ENCODE measurements at places on chromosomes 2 and 18. TPM values are rescaled to one million over a fixed set of nuclear protein-coding genes. Genes with fewer than 3 reads are reported as not detected.

Gene FSHR
- not detected for total RNA-seq

- H3K36me3 ChIP-seq, result no peaks in the 10 kb centered on the region
- no peaks in the 10 kb centered on the region for H3K4me1 ChIP-seq
- H3K27me3 ChIP-seq, result no peaks in the 10 kb centered on the region
- H3K27ac ChIP-seq, result no peak overlapping the region
- no peak for DNase-seq
Observed at GRCh38 chr2:84858937-84859336, 21.9 kb downstream of the TRABD2A start.

DNA sequence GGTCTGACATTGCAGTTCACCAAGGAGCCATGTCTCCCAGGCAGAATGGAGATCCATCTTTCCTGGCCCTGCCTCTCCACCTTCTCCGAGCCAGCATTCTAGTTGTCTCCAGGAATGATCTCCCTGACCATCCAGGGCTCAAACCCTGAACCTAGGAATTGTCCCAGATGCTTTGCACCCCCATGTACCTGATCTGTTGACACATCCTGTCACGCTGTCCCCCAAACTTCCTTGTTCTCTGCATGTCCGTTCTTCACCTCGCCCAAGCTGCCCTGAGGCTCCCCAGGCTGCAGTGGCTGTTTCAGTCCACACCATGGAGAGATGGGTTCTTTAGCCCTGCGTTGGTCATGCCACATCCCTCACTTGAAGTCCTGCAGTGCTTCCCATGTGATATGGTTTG lies 7.0 kb upstream of the MBP start:
- no peak overlapping the region for H3K27ac ChIP-seq
- no peak overlapping the region for H3K4me3 ChIP-seq
- no peaks in the 10 kb centered on the region for H3K27me3 ChIP-seq
- peaks cover 9% of the 10 kb centered on the region for H3K4me1 ChIP-seq
- DNase-seq, result no peak
- no peaks in the 10 kb centered on the region for H3K36me3 ChIP-seq

DNA sequence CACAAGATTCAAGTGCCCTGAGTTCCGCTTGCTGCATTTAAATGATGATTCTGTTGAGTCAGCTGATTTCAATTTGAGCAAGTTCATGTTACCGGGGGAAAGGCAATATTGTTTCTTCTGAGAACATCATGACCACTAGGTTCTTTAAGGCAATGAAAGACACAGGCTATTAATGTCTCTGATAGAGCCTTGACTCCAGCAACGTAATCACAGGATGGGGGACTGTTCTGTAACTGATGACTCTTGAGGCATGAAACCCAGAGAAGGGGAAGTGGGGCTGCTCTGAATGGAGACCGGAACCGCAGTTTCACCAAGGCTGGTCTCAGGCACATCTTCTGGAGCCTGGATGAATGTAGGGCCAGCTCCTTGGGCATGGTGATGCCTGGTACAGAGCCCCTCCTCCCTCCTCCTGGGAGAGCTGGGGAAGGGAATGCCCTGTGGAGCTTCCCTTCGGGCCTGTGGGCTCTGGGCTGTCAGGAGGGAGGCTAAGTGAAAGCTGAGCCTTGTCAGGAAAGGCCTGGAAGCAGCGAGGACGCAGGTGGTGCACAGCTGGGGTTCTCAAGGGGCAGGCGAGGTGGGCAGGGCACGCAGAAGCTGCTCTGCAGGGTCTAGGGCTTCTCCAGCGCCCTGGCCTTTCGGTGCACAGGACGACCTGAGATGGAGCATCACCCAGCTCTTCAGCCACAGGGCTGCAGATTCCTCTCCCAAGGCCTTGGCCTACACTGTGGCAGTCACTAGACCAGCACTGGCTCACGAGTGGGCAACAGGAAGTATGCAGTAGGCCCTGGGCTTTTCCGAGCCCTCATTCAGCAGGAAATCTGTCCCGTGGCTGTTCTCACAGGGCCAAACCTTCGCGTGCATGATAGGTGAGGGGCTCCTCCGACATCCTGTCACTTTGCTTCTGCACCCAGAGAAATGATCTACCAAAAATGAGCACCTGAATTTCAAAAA lies 36.6 kb upstream of the PRLH start:
- H3K36me3 ChIP-seq, result no peaks in the 10 kb centered on the region
- H3K4me3 ChIP-seq, result no peak overlapping the region
- no peak overlapping the region for H3K27ac ChIP-seq
- H3K4me1 ChIP-seq, result peaks cover 10% of the 10 kb centered on the region
- peak; percentile 52 for DNase-seq
- H3K27me3 ChIP-seq, result no peaks in the 10 kb centered on the region

DNA sequence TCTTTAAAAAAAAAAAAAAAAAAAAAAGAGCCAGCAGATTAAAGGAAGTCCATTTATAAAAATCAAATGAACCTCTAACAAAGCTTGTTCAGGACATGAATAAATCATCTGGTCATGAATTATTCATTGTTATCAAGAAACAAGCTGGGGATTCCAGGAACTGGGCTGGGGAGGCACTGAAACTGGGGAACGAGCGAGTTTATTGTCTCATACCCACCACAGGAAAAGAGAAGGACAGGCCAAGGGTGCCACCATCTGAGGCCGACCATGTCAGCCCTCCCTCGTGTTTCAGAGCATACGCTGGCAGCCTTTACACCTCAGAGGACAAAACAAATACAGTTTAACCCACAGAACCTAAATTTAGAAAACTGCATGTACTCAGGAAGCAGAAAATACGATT lies 164.2 kb downstream of the VWC2L start:
- H3K27ac ChIP-seq, result no peak overlapping the region
- no peaks in the 10 kb centered on the region for H3K36me3 ChIP-seq
- no peaks in the 10 kb centered on the region for H3K27me3 ChIP-seq
- H3K4me1 ChIP-seq, result no peaks in the 10 kb centered on the region
- H3K4me3 ChIP-seq, result no peak overlapping the region

DNA sequence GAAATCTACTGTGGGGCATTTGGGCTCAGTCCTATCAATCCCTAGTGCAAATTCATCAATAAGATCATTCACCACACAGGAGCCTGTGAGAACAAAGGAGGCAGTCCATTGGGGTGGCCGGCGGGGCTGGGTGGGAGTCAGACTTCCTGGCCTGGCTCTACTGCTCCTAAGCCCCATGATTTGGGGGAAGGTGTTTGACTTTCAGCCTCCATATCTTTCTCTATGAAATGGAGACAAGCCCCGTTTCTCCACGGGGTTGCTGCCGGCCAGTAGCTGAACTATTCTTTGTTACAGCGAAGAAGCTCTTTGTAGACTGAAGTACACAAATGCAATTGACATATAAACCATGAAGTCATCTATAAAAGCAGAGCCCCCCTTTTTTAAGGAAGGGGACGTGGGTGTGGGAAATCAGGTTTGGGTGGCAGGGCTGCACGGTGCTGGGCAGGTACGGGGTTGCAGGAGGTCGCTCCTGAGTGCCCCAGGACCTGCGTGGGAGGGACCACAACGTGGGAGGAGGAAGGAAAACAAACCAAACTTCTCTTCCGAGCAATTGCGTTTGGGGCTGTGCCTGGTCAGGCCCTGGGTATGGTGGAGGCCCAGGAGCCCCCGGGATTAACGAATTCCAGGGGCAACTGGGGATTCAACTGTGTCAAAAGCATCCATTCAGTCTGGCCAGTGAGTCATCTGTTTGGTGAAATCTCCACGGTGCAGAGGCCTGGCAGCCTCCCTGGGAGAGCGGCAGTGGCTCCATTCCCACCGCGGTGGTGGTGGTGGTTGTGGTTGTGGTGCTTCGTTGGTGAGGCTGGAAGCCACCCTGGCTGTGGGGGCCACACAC lies 18.2 kb downstream of the FBLN7 start:
- no peaks in the 10 kb centered on the region for H3K27me3 ChIP-seq
- H3K27ac ChIP-seq, result peak overlapping the region; percentile 46
- DNase-seq, result no peak
- H3K4me1 ChIP-seq, result no peaks in the 10 kb centered on the region
- H3K4me3 ChIP-seq, result peak overlapping the region; percentile 41
- no peaks in the 10 kb centered on the region for H3K36me3 ChIP-seq

Data from spleen (tissue), 13 donors.